ENCODE measurements at places on chromosomes 11 and 22. TPM values are rescaled to one million over a fixed set of nuclear protein-coding genes. Genes with fewer than 3 reads are reported as not detected.

Gene CRKL
- polyA plus RNA-seq: 74.0 TPM

Gene SCUBE2
- 6.4 TPM for polyA plus RNA-seq

Gene KRTAP5-11
- 2.2 TPM for polyA plus RNA-seq

Gene FGF19
- polyA plus RNA-seq: not detected

Gene LYVE1
- not detected for polyA plus RNA-seq

Gene DEPDC7
- not detected for polyA plus RNA-seq

Gene CARD10
- not detected for polyA plus RNA-seq

Gene KREMEN1
- 0.73 TPM for polyA plus RNA-seq

Gene TBC1D22A
- 2.9 TPM for polyA plus RNA-seq

Gene WNT11
- polyA plus RNA-seq: 10.8 TPM

Gene DDX25
- 58.7 TPM for polyA plus RNA-seq

Gene USP2
- 11.7 TPM for polyA plus RNA-seq

Gene COX8A
- 753 TPM for polyA plus RNA-seq

Gene MS4A13
- polyA plus RNA-seq: not detected

Gene TMEM25
- 41.0 TPM for polyA plus RNA-seq

Gene APOBEC3G
- not detected for polyA plus RNA-seq

Data from Purkinje cell (primary cell).